ENCODE measurements at places on chromosomes 11 and 22. TPM values are rescaled to one million over a fixed set of nuclear protein-coding genes. Genes with fewer than 3 reads are reported as not detected.
A peak's percentile ranks its signal among the peaks of the same experiment; 100 is the strongest.

The IFITM5 gene
- not detected for total RNA-seq

The TMEM191B gene
- total RNA-seq: not detected

The ELFN2 gene
- total RNA-seq: not detected

The FBXO3 gene
- total RNA-seq: 35.1 TPM

The CD6 gene
- 2.2 TPM for total RNA-seq

- no peak for DNase-seq
Observed at GRCh38 chr11:23111527-23111926, 251.3 kb upstream of the CCDC179 start.

GRCh38 chr11:101115671-101116160 is 13.9 kb downstream of the PGR start:
- DNase-seq: no peak

GRCh38 chr11:105719073-105719822 is 109.4 kb downstream of the GRIA4 start:
- no peak for DNase-seq

- no peak for DNase-seq
Observed at GRCh38 chr22:35349368-35349703, 31.6 kb upstream of the HMOX1 start.

DNA sequence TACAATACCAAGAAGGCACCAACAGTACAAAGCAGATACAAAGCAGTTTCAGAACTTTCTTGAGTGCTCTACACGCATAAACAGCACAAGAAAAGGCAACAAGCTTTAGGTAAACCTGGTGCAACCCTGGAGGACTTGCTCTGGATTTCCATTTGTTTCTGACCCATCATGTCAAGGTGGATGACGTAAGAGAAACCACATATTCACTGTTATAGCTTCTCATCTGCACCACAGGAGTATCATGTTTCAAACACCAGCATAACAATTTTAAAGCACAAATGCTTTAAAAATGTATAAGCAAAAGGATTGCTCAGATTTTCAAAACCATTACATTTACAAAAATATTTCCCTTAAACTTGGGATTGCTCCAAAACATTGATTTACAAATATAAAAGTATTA is 25.0 kb upstream of the YPEL1 start:
- DNase-seq: no peak

GRCh38 chr22:44260216-44261035 is 52.3 kb downstream of the SHISAL1 start:
- no peak for DNase-seq

DNA sequence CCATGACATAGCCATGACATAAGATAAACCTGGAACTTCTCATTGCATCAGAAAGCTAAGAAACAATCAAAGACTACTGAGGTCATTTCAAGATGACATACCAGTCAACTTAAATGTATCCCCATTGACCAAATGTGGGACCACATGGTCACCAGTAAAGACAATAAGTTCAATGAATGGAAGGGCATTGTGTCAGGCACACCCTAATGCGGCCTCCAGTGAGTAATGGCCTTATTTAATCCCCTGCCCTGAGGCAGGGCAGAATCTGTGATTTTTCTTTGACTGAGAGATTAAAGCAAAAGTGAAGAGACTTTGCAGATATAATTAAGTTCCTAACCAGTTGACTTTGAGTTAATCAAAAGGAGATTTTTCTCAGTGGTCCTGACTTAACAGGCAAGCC is 17.3 kb upstream of the SYT8 start:
- no peak for DNase-seq

DNA sequence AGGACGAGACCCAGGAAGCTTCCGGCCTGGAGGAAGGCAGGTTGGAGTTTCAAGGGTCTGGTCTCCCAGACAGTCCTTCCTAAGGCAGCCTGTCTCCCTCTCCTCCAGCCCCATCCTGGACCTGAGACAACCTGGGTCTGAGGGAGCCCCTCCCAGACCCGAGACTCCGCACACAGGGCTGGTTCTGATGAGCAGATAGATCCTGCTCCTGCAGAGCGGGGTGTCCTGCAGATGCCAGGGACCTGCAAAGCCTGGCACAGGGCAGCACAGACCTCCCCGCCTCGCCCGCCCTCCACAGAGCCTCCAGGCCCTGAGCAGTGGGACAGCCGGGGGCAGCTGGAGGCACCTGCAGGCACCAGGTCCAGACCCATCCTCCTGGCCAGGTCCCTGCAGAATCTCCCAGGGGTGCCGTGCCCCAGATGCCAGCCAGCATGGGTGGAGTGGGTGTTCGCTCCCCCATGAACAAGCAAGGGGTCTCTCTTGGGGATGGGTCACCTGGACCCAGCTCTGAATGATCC is 7.8 kb downstream of the PIM3 start:
- peak; percentile 1 for DNase-seq

- no peak for DNase-seq
Observed at GRCh38 chr11:134844838-134845237, 432.8 kb upstream of the B3GAT1 start.

GRCh38 chr11:67600324-67601029 is 6.3 kb upstream of the NDUFV1 start:
- no peak for DNase-seq

DNA sequence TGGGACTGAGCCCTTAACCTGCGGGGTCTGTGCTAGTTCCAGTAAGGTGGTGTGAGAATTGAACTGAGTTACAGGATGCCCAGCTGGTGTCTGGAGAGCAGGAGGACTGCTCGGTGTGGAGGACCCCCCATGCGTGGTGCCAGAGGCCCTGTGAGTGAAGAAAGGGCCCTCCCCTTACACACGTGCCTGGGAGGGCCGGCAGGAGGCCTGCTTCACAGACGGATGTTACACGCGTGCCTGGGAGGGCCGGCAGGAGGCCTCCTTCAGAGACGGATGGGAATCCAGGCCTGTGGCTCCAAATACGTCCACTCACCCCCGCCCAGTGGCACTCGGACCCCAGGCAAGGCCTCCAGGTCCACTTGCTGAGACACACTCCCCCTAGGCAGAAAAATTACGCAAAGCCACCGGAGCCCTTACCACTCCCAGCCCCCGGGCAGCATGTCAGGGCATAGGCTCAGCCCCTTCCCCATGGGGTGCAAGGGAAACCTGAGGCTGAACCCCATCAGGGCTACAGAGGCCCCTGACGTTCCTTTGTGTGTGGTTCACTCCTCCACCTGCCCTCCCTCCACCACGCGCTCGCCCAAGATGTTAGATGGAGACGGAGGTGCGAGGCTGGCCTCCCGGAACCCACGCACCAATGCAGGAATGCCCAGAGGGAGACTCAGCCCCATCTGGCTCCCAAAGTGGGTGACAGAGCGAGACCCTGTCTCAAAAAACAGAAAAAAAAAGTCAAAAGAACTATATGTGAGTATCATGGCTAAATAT is 227.8 kb downstream of the BRD1 start:
- DNase-seq: no peak

DNA sequence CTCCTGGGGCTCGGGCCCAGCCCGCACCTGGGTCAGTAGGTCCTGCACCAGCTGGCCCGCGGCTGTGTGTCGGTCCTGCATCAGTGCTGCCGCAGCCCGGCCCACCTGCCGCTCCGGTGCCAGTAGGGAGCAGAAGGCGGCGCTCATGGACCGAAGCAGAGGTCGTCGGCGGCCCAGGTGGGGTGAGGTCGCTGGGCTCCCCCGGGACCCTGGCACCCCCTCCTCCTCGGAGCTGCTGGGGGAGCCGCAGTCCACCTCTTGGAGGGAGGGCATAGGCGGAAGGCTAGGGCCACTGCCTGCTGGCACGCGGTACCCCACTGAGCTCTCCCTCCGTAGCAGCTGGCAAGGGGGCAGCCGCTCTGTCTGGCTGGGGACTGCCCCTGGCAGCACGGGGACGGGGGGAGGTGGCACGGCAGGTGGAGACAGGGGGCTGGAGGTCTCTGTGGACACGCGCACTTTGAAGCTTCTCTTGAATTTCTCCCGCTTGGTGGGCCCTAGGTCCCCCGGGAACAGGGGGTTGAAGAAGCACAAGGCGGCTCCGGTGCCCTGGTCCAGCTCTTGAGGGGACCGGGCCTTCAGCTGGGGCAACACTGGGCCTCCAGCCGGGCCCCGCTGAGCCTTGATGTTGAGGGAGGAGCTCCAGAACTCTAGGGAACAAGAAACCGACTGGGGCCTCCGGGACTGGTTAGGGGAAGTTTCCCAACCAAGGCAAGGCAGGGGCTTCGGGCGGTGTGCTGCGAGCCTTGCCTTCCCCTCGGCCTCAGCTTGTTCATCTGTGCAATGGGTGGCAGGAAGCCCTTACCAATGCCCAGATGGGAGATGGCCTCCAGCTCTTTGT is 1.4 kb downstream of the RIN1 start:
- DNase-seq: no peak

DNA sequence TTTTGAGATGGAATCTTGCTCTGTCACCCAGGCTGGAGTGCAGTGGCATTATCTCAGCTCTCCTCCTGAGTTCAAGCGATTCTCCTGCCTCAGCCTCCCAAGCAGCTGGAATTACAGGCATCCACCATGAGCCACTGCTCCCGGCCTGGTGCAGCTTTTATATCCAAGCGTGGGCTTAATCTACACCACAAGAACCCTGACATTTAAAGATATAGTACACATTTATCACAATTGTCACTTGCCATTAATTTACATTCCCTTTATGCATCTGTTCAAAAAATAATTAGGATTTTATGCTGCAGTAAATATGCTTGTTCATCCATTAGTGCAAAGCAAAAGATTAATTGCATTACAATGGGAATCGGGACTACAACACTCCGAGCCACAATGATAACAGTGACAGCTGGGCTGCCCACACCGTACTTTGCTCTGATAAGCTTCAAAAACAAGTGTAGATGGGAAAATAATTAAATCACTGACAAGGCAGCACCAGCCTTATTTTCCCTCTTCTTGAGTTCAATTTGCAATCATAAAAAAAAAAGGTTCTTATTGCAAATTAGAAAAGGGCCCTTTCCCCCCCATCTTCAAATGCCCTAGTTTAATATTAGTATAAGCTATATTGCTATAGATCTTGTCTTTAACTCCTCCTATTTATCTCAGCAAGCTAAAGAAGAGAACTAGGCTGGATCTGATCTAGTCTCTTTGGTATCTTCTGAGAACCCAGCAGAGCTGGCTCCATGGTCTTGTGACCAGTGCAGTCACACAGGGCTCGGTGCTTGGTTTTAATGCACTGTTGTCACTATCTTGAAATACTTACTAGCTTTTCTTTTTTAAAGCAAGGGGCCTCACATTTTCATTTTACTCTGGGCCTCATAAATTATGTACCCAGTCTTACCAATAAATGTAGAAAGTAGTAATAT is 206.2 kb upstream of the LRRC4C start:
- no peak for DNase-seq

- no peak for DNase-seq
Observed at GRCh38 chr22:44599500-44600140, 101.6 kb upstream of the RTL6 start.

DNA sequence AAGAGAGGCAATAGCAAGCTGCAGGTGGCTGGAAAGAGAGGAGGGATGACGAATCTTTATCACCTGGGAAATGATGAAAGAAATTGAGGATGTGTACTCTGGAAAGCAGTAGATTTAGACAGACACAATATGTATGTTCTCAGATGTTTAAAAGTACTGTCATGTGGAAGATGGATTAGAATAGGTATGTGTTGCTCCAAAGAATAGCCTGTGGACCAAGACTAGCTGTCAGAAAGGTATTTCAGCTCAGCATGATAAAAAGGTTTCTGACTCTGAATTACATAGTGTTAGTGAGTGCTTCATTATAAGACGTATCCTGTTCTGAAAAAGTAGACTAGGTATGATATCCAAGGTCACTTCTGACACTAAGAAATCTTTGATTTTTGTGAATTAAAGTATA is 322.4 kb downstream of the CNTN5 start:
- DNase-seq: no peak

All from thoracic aorta (tissue), 2 donors.